ENCODE measurements at places on chromosomes 7 and 10.

DNA sequence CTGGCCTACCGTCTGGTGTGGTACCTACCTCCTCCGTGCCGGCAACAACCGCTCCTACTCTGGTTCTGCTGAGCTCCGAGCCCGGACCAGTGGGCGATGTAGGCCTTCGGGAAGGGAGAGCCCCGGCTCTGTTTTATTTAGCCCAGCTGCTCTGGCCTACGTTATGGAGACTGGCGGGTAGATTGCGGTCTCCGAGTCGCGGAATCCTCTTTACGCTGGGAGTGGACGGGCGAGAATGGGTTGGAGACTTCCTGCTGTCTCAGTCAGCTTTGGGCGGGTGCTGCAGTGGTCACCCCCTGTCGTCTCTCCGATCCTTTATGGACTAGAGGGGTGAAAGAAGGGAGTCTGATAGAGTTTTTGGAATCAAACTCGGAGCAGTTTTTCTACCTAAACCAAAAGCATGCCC is 406 bp downstream of the CBLL1 start:
- DNase-seq = no peak

DNA sequence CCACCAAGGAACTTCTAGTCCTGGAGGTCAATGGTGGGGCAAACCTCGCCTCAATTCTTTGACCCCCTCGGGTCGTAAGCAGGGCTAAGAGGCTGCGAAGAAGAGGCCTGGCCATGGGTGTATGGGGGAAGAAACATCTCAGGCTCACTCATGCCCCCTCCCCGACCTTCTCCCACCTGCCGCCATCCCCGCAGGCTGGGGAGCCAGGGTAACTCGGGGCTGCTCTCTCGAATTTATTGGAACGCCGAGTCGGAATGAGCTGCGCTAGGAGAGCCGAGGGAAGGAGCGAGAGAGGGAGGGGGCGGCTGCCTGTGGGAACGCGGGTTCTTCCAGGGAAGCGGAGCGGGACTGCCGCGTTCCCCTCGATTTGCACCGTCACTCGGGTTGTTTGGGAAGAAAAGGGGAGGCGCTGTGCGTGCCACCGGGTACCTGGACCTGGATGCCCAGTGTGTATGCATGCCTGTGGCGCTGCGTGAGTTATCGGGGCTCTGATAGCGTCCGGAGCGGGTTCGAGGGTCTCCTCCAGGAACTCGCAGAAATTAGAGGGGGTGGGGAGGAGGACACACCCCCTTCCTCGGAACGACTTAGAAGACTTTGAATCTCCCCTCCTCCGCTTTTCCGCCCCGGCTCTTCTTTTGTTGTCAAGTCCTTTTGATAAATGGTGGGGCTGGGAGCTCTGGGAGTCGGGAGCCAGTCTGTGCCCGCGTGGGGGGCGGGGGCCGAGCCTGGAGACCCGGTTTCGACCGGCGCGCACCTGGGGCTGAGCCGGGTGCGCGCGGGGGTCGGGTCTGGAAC is 1.8 kb upstream of the ZNF503 start:
- peak; percentile 37 for DNase-seq

- DNase-seq = peak; percentile 39
These were observed 91.6 kb downstream of the GLCCI1 start for GRCh38 chr7:8060241-8060640.

- DNase-seq = peak; percentile 7
These were observed 212.7 kb upstream of the ZNF804B start for GRCh38 chr7:88546808-88547207.

DNA sequence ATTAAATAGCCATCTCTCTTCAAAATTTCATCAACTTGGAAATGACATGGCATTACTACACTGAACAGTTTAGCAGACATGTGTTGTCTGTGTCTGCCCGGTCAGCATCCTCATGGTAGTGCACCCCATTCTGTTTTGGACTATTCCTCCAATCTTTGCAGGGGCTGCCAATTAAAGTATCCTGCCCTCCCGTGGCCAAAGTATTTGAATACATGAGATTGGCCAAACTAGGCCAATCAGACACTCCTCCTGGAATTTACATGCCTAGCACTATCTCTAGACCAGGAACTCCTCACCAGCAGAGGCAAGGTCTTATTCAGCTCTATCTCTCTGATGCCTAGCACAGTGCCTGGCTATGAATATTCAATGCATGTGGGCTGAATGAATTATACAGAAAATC is 4.4 kb downstream of the SHTN1 start:
- DNase-seq = no peak

DNA sequence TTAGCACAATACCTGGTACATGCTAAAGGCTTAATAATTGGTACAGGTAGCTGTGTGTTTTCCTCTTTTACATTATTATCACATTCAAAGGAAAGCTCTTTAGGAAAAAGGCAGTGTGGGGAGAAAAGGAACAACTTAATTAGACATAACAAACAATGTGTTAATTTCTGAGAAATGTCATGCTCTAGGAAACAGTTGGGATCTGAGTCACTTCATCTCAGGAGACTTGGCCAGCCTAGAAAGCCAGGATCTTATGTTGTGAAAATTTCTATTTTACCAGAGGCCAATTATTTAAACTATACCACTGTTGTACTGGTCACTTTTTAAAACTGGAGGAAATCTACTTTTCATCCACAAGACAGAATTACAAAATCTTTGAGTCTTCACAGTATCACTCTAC is 39.6 kb downstream of the ARMH3 start:
- no peak for DNase-seq

GRCh38 chr7:108181073-108181985 is 51.2 kb upstream of the LAMB4 start:
- peak; percentile 55 for DNase-seq

GRCh38 chr7:158320328-158320727 is 267.3 kb downstream of the PTPRN2 start:
- DNase-seq = no peak

- DNase-seq = no peak
These were observed 57.9 kb upstream of the INPP5A start for GRCh38 chr10:132479603-132480221.

DNA sequence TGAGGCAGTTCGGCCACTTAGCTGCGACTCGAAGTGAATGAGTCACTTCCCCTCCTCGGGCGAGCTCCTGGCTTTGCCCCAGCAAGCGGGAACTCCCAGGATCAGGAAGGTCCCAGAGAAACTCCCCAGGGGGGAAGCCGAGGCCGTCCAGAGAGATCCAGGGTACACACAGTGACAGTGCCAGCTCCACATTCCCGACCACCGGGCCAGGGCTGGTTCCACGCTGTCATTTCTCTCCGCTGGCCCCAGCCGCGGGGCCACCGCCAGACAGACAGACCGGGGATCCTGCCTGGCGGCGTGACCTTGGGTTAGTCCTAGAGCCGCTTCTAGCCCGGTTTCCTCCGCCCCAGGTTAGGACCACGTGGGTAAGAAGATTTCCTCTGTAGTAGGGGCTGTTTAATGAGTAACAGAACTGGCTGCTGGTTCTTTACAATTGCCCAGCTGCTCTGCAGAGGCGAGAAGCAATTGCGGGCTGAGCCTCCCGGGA is 463 bp upstream of the UPP1 start:
- peak; percentile 97 for DNase-seq

DNA sequence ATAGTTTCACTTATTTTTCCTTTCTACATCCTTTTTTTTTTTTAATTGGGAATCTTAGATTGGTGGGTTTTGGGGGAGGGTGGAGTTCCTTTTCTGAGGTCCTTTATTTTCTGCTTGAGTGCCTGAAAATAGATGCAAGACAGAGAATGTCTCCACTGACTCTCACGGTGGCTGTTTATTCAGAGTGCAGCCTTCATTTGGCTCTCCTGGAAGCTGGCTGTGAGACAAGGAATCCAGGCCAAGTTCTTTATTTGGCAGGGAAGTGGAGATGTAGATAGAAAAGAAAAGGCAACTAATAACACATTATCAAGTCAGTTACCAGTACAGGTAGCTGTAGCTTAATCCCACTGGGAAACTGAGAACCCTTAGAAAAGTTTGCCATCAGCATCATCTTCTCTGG is 118.6 kb downstream of the CNTNAP2 start:
- DNase-seq = no peak

DNA sequence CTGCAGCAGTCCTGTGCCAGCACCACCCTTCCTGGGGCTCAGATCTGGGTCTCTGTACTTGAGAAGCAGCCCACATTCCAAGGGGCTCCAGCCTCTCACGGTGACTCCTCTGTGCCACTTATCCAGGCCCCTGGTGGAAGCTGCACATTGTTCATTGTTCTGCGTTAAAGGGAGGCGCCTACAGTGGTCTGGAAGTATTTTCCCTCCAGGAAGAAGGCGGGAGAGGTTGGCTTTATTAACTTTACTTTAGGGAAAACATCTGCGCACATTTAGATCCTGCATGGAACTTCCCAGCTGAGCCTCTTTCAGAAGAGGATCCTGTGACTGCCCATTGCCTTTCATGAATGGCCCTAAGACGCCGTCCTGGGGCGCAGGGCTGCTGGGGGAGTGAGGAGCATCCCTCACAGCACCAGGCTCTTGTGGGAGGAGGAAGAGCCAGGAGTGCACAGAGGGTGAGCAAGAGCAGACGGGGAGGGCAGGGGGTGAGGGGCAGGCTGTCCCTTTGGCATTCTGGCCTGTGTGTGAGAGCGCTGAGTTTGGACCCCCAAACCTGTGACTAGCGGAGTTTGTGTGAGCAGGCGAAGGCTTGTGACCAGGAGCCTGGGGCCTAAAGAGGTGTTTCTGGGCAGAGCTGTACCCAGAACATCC is 98.6 kb upstream of the BTBD16 start:
- DNase-seq = no peak

GRCh38 chr7:153887749-153888569 is 164.2 kb upstream of the DPP6 start:
- no peak for DNase-seq

DNA sequence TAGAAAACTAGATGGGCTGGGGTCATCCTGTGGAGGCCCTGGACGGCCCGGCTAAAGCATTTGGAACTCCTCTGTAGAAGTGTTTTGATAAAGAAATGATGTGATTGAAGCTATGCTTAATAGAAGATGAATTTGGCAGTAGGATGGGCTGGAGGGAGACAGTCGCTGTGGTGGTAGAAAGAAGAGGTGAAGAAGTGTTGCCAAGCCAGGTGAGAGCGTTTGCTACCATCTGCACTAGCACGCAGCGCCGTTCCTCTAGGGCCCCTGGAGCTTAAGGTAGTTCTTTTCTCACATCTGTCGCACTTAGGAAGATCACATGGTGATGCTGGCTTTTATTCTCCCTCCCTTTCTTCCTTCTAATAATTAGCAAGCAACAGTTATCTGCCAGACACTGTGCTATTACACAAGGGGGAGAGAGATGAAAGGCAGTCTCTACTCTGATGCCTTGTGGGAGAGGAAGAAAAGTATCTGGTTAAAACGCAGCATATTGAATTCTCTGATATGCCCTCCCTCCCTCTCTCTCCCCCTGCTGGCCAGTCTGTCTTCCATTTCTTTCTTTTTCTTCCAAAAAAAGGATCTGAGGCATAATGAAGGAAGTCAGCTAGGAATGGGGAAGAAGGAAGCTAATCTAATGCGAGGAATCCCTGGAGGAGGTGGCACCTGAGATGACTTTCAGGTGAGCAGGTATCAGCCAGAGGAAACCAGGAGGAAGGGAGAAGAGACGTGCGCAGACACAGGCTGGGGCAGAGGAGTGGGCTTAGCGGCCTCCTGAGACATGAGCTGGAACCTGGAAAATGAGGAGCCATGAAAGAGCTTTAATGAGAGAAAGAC is 162.3 kb upstream of the KLF14 start:
- peak; percentile 48 for DNase-seq

DNA sequence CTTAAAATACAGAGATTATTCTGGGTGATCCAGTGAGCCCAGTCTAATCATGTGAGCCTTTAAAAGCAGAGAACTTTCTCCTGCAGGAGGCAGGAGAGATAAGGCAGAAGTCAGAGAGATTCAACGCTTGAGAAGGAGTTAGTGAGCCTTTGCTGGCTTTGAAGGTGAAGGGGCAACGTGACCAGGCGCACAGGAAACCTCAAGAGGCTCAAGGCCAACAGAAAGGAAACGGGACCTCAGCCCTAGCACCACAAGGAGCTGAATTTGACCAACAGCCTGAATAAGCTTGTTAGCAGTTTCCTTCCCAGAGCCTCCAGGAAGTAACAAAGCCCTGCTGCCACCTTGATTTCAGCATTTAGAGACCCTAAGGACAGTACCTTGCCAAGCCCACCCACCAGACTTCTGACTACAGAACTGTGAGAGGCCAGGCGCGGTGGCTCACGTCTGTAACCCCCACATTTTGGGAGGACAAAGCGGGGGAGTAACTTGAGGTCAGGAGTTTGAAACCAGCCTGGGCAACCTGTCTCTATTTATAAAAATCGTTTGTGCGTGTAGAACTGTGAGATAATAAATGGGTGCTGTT is 87.3 kb upstream of the KAT6B start:
- DNase-seq = peak; percentile 3

GRCh38 chr7:142440219-142440905 is 182.5 kb upstream of the PRSS58 start:
- DNase-seq = peak; percentile 94

GRCh38 chr10:33015761-33016547 is 57.9 kb upstream of the ITGB1 start:
- peak; percentile 84 for DNase-seq

- DNase-seq = peak; percentile 69
These were observed 81.7 kb downstream of the KMT2C start for GRCh38 chr7:152354061-152354460.

DNA sequence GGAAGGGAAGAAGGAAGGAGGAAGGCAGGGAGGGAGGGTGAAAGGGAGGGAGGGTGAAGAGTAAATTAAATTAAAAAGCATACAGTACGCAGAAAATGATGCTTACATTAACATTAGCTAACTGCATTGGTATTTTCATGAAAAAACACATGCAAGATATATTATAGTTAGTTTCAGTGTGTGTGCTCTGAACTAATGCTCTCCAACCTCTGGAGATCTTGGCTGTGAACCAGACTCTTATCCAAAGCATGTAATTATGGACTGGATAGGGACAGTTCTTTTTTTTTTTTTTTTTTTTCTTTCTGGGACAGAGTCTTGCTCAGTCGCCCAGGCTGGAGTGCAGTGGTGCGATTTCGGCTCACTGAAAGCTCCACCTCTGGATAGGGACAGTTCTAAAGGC is 357.0 kb downstream of the FRMD4A start:
- peak; percentile 94 for DNase-seq

DNA sequence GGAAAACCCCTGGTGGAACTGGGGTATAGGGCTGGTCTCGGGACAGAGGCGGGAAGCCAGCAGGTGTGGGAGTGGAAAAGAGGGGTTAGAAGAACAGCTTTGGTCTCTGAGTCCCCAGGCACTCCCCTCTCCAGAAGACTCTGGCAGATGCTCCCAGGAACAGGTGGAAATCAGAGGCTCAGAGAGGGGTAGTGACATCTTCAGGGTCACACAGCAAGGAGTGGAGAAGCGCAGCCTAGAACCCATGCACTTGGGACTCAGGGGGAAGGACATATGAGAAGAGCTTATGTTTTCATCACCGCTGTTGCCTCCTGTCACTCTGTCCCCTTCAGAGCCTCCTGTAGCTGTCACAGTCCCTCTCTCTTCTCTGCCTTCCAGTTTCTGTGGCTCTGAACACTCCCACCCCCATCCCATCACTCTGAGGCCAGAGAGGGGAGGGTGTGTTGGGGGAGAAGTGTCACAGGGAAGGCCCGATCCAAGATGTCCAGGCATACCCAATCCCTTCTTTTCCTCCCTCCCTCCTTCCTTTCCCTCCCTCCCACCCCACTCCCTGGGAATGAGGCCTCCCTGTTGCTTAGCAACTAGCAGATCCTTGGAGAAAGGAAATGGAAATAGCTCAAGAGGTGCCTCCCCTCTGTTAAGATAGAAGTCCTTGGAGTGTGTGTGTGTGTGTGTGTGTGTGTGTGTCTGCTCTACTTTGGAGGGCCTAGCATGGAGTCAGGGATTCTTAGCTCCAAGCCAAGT is 32.0 kb downstream of the SRRM3 start:
- peak; percentile 11 for DNase-seq

GRCh38 chr7:124655990-124656389 is 109.6 kb downstream of the GPR37 start:
- DNase-seq = no peak

All from fibroblast of skin of right biceps (primary cell).